ENCODE measurements at places on chromosomes 3 and 15.

DNA sequence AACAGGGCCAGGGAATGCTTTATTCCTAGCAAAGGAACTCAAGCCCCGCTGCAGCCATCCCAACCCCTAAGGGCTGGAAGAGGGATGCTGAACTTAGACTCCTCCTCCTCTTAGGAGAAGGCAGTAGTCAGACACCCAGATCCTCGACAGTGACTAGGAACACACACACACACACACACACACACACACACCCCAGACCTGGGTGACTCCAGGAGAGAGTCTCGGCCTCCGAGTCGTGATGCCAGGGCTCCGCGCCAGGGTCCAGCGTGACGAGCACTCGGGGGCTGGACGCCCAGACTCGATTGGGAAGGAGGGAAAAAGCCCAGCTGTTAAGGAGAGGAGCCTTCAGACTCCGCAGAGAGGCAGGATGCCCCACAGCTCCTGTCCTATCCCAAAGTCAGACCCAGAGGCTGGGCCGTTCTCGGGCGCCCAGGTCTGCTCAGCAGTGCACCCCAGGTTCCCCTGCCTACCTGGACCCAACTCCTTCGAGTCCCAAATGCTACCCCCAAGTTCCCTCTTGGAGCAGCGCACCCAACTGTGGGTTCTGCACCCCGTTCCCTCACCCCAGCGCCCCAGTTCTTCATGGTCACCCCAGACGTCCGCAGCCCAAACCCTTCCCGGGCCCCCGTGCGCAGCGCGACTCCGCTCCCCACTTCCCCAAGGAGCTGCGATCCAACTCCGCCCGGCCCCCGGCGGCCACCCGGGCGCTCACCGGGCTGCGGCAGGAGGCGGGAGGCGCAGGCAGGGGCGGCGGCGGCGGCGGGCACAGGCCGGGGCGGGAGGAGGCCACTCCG is 421 bp downstream of the BMF start:
- peak; percentile 95 for DNase-seq

GRCh38 chr3:54550221-54550977 is 377.5 kb downstream of the LRTM1 start:
- DNase-seq, result no peak

DNA sequence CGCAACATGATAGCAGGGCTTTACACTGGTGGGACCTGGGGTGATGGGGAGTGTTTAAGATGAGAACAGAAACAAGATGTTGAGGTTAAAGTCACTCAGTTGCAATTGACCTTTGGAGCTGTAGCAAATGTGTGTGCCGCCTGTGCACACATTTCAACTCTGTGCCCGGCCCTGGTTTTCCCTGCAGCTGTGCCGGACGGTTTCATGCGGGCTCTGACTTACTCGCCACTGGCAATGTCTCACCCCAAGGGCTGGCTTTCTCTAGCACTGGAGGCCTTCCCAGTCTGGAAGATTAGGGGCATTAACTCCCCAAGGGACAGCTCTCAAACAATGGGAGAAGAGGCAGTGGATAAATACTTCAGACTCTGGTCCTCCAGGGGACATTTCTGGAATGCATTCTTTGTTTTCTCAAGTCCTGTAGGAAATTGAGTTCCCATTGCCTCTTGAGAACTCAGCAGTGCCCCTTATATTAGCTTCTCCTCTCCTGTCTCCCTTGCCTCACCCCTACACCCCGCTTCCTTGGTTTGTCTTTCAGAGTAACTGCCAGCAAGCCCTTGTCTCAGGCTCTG is 152.5 kb downstream of the EDEM1 start:
- DNase-seq, result no peak

GRCh38 chr3:107913701-107914100 is 177.1 kb downstream of the CD47 start:
- no peak for DNase-seq

GRCh38 chr3:174822320-174822719 is 36.8 kb upstream of the NAALADL2 start:
- no peak for DNase-seq

DNA sequence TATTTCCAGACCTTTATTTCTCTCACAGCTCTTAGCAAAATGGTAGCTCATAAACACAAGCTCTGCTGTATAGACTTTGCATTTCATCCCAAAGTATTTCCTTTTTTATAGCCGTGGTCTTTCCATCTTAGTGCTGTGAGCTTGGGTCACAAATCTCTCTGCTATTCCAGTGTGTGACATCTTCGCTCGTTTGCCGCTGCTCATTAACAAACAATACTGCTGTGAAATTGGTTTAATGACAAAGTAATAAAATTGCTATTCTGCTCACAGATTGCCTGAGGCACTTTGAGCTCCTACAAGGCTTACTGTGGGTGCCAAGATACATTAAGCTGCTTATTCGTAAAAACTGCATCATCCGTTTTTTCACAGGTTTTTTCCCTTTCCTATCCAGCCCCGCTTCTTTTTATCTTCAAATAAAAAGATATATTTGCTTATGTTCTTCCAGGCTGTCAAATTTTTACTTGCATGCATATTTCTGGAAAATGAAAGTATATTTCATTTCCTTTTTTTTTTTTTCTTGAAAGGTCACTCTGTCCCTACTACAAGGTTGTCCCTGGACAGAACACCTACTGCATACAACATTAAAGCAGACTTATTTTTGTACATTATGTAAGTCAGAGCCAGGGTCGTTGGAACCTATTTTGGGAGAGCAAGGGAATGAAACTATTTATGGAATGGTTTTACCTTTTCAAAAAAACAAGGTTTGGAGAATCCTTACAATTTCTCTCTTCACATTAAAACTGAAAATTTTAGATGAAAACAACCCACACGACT is 174.5 kb downstream of the MEIS2 start:
- no peak for DNase-seq

DNA sequence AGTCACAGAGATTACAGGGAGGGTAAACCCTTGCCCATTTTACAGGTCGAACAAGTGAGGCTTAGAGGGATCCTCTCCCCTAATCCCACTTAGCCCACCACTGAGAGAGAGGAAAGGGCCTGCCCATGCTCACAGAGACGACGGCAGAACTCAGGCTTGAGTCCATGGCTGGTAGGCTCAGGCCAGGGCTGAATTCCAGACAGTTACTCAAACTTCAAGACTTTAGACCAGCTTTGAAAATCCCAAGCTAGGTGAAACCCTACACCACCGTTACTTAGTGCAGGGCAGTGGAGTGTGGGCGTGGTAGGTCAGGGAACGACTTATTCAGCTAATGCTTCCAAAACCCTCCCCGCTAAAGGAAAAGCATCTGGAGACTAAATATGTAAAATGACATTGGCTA is 16.4 kb downstream of the GRIP2 start:
- DNase-seq, result peak; percentile 39

GRCh38 chr3:118705487-118706219 is 329.0 kb downstream of the IGSF11 start:
- DNase-seq, result no peak

DNA sequence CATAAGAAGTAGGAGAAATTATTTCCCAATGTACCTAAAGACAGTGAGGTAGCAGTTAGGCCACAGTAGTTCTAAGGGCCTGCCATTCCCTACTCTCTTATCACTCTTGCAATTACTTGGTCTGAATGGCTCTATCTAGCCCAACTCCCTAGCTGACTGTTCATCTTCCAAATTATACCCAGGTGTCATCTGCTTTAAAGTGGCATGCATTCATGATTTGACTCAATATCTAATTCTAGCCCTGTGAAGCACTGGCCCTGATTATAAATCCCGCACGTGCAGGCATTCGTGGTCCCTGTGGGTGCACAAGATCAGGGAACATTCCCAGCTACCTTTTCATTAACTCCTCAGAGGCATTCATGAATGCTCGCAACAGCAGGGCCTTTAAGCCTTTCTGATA is 43.1 kb upstream of the ZNF774 start:
- no peak for DNase-seq

GRCh38 chr15:65213241-65213640 is 2.0 kb upstream of the CILP start:
- peak; percentile 63 for DNase-seq

- DNase-seq, result no peak
Measured at GRCh38 chr3:39748763-39749162, 60.6 kb upstream of the MYRIP start.

DNA sequence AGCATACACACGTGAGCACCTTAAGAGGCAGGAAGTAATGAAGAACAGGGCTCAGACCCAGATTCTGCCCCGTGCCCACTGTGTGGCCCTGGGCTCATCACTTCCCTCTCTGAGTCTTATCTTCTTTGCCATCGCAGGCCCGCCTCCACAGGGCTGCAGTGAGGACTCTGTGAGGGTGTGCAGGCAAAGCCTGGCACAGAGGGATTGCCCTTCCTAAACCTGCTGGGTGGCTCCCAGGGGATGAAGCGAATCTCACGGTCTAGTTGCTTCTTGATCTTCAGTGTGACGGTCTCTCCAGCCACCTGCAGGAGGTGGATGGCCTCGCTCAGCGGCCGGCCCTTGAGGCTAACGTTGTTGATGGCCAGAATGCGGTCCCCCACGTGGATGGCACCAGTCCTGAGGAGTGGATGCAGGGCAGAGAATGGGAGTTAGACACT is 32.8 kb downstream of the GRIP2 start:
- peak; percentile 57 for DNase-seq

DNA sequence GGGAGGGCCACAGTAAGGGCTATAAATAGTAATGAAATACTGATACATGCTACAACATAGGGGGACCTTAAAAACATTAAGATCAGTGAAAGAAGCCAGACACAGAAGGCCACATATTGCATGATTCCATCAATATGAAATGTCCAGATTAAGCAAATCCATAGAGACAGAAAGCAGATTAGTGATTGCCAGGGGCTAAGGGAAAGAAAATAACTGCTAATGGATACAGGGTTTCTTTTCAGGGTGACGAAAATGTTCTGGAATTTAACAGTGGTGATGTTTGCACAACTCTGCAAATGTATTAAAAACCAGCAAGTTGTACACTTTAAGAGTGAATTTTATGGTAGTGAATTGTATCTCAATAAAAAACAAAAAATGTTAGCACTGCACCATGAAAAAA is 37.0 kb downstream of the PIK3R4 start:
- no peak for DNase-seq
